ENCODE measurements at places on chromosomes 16 and 17. TPM values are rescaled to one million over a fixed set of nuclear protein-coding genes. Genes with fewer than 3 reads are reported as not detected.

The FNDC8 gene
- not detected for total RNA-seq

DNA sequence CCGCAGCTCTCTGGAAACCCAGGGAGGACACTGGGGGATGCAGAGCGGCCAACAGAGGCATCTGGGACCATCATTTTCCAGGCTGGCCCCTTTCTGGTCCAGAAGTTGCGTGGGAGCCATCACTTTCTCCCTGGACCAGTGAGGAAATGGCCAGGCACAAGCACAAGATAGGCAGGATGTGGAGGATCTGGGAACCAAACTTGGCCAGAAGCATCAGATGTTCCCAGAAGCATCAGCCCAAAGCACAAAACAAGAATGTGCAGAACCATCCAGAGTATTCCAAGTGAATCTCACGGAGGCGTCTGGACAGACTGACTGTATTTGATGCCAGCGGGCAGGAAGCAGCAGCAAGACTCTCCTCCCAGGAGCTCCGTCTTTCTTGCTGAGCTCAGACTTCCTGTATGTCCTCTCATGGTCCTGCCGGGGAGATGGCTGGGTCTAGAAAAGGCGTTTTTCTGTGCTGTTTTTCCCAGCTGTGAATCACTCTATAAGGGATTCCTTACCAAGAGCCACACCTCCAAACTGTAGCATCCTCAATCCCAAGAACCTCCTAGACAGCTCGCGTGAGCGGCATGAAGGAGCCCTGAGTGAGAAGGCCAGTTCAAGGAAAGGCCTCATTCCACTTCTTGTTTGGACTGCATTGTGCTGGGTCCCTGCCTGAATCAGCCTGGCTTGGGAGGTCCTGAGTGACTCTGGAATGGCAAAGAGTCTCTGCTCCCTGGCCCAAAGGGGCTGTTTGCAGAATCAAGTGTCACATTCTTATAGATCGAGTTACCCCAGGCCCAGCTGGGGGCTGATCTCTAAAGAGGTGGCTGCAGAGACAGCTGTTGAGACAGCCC lies 49.5 kb upstream of the MTSS2 start:
- no peaks in the 10 kb centered on the region for H3K27me3 ChIP-seq
- H3K27ac ChIP-seq: peak overlapping the region; percentile 40
- H3K4me3 ChIP-seq: no peak overlapping the region

GRCh38 chr17:80270104-80270503 lies 9.5 kb downstream of the RNF213 start:
- H3K4me3 ChIP-seq: no peak overlapping the region
- H3K36me3 ChIP-seq: no peaks in the 10 kb centered on the region
- no peaks in the 10 kb centered on the region for H3K27me3 ChIP-seq
- peaks cover 14% of the 10 kb centered on the region for H3K4me1 ChIP-seq

The DBNDD1 gene
- total RNA-seq: 1.4 TPM

The SMG1 gene
- total RNA-seq: 23.7 TPM

DNA sequence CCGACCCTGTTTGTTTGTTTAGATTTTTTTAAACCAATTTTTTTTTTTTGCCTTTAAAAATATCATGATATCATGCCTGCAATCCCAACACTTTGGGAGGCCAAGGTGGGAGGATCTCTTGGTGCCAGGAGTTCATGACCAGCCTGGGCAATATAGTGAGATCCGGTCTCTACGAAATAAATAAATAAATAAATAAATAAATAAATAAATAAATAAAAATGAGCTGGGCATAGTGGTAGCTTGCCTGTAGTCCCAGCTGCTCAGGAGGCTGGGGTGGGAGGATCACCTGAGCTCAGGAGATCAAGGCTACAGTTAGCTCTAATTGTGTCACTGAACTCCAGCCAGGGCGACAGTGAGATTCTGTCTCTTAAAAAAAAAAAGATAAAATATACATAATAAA lies 8.1 kb upstream of the IGF2BP1 start:
- peaks cover 73% of the 10 kb centered on the region for H3K27me3 ChIP-seq
- no peak overlapping the region for H3K27ac ChIP-seq
- H3K4me3 ChIP-seq: no peak overlapping the region
- H3K36me3 ChIP-seq: no peaks in the 10 kb centered on the region
- no peaks in the 10 kb centered on the region for H3K4me1 ChIP-seq

- H3K4me3 ChIP-seq: no peak overlapping the region
- no peaks in the 10 kb centered on the region for H3K36me3 ChIP-seq
- H3K27ac ChIP-seq: no peak overlapping the region
- peak; percentile 63 for DNase-seq
- H3K4me1 ChIP-seq: no peaks in the 10 kb centered on the region
Observed at GRCh38 chr17:48678141-48678971, 44.0 kb downstream of the PRAC1 start.

The SKA2 gene
- 33.6 TPM for total RNA-seq

The TOP2A gene
- total RNA-seq: 6.2 TPM

- H3K27me3 ChIP-seq: no peaks in the 10 kb centered on the region
- peak; percentile 69 for DNase-seq
- H3K27ac ChIP-seq: peak within 1 kb of the TSS; percentile 100
- peak within 1 kb of the TSS; percentile 81 for H3K4me3 ChIP-seq
Observed at GRCh38 chr17:17836818-17837379, at the start of gene SREBF1. TSS of gene SREBF1 (minus strand) at chr17:17836986. CDS start at chr17:17836817, 169 bp downstream.

The CLEC10A gene
- total RNA-seq: 6.7 TPM
